ENCODE measurements at places on chromosomes 7 and 10. TPM values are rescaled to one million over a fixed set of nuclear protein-coding genes. Genes with fewer than 3 reads are reported as not detected.

Gene HOXA11
- not detected for total RNA-seq

Gene ELAPOR2
- total RNA-seq, result 3.3 TPM

Gene COL28A1
- 0.13 TPM for total RNA-seq

Gene MRLN
- total RNA-seq, result not detected

Gene PRSS37
- not detected for total RNA-seq

Gene STK32C
- 18.9 TPM for total RNA-seq

Gene CFTR
- total RNA-seq, result not detected

Gene ACBD7
- total RNA-seq, result 4.8 TPM

Gene CYP3A4
- not detected for total RNA-seq

Gene GRB10
- total RNA-seq, result 39.1 TPM

Gene SGCE
- 90.5 TPM for total RNA-seq

Gene MOGAT3
- total RNA-seq, result not detected

Measured in aortic smooth muscle cell (primary cell).